Stimulated activated CD8-positive, alpha-beta memory T cell treated with anti-CD3 and anti-CD28 coated beads, Interleukin-12 subunit alpha, Interleukin-12 subunit beta, amount 100 ng/mL, for 1 hour (primary cell): ENCODE measurements at places on chromosomes 4 and X.
A peak's percentile ranks its signal among the peaks of the same experiment; 100 is the strongest.

GRCh38 chr4:73222466-73223257 is 35.9 kb downstream of the ANKRD17 start:
- DNase-seq, result peak; percentile 42

DNA sequence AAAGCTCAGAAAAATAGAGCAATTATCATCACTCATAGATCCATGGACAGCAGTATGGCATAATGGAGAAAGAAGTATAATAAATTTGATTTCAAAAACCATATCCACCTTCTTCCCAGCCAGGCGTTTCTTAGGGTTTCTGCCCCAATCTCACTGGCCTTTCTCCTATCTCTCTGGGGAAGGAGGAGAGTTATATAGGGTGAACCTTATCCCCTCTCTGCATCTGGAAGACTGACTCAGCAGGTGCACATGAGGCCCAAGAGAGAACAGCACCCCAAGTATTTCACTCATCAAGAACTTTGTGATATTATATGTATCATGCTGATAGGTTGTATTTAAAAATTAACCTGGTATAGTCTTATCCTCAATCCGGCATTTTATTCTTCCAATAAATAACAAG is 318.8 kb upstream of the RASGEF1B start:
- no peak for DNase-seq

- no peak for DNase-seq
Observed at GRCh38 chr4:100889401-100889800, 371.6 kb upstream of the EMCN start.

DNA sequence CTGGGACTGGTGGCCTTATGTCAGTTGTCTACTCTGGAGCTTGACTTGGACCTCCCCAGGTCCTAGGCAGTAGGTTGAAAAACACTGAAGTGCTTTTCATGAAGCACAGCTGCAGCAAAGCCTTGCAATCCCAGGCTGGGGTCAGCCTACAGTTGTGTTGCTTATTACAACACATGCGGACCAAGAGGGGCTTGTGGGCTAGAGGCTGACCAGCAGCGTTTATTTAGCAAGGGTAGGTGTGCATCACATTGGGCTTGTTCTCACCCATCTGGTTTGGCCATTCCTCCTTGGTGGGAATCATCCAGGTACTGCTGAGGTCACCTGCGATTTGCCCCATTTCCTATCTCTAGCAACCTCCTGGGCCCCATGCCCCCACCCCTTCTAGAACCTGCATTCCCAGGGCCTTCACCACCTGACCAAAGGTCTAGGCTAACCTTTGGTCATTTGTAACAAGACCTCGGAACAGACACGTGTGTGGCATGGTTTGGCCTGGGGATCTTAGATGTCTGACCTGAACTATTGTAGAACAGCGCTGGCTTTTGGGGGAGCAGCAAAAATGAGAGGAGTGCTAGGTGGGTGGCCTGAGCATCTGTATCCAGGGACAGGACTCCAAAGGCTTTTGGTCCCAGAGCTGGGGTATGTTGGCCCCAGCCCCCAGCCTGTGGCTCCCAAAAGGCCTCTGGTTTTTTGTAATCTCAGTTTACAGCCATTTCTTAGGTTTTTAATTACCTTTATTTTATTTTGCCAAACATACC is 3.0 kb downstream of the RPL10 start:
- no peak for DNase-seq

DNA sequence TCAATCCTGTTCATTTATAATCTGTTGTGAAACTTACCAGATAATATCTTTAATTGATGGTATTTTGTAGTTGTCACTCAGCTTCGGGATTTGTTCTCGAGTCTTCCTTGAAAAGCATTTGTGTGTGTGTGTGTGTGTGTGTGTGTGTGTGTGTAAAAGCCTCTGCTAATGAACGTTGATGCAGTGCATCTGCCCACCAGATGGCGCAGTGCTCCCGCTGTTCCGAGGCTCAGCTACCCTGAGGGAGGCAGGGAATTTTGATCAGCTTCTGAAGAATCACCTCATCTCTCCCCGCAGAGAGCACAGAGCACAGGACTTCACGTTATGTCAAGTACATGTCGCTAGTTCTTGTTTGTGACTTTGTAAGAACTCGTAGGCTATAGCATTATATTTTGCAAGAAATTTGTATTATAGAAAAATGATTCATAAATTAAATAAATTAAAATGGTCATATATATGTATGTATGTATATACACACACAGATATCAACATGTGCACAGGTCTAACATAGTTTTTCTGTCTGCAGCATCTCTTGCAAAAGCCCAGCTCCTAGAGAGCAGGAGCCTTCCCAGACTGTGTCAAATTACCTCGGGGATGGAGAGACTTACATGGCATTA is 316.7 kb upstream of the IGFBP7 start:
- no peak for DNase-seq

DNA sequence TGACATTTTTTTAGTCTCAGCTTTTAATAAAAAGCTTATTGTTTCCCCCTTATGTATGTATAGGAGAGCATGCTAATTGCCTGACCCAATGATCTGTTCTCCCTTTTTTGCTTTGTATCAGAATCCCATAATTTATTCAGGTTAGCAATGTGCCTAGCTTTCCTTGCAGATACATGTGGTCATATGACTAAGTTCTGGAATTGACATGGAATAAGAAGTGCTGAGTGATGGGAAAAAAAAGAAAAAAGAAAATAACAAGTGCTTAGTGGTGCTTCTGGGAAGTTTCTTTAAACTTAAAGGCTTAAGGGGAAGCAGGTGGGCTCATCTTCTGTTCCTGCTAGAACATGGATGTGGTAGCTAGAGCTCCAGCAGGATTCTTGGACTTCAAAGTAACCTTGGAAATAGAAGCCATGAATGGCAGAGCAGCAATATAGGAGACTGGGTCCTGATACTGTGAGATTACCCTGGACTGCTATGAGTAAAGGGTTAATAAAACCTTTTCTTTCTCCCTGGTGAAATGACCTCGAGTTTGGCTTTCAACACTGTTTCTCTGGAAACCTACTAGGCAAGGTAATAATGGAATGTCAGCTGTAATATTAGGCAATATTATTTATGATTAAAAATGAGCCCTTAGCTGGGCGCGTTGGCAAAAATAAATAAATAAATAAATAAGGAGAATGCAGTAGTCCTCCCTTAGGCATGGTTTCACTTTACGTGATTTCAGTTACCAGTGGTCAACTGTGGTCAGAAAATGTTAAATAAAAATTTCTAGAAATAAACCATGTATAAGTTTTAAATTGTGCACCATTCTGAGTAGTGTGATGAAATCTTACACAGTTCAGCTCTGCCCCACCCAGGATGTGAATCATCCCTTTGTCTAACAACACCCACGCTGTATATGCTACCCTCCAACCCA is 16.7 kb upstream of the RBM41 start:
- no peak for DNase-seq

GRCh38 chr4:24764345-24764744 is 31.0 kb upstream of the SOD3 start:
- DNase-seq, result no peak

DNA sequence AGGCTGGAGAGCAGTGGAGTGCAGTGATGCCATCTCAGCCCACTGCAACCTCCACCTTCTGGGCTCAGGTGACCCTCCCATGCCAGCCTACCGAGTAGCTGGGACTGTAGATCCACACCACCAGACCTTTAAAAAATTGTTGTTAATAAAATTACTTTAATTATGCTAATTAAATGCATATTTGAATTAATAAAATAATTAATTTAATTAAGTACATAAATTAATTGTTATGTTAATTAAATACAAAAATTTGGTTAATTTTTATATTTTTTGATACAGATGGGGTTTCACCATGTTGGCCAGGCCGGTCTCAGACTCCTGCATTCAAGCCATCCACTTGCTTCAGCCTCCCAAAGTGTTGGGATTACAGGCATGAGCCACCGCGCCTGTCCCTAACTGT is 12.6 kb upstream of the RAPGEF2 start:
- DNase-seq, result no peak
